ENCODE measurements at places on chromosomes 16 and 17.

DNA sequence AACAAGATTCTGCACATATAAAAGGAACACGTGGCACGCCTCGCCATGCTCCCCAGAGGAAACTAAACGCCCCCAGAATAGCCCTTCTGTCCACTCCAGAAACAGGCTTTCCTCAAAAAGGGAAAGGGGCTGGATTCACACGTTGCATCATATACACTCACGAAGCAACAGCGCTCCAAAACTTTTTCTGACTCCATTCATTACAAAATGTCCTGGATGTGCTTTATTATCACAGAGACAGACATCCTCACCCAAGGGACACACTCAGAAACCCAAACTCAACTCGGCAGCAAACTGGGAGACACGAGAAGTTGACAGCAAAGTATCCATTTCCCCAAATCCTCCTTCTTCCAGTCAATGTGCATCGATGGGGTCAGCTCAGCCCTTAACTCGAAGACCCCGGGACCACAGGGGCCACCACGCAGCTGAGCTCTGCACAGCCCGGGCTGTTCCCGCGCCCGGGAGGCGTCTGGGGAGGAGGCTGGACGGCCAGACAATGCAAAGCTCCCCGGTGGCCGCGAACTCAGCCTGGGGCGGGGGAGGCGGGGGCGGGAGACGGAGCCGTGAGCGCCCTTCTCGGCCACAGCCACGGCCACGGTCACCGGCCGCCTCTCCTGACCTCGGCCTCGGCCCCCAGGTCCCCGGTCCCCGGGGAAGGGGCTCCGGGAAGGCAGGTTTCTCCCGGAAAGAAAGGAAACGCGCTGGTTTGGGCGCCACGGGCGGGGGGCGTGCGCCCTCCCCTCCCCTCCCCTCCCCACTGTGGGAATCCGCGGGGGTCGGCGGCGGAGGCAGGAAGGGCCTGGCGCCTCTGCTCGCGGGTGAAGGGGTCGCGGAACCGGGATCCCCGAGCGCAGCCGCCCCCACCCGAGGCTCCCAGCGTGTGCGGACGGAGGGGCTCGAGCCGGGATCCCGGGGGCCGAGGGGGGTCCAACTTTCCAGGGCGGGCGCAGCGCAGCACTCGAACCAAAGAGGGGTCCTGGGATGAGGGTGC, 1.2 kb downstream of the NXN start:
- no peak for DNase-seq

DNA sequence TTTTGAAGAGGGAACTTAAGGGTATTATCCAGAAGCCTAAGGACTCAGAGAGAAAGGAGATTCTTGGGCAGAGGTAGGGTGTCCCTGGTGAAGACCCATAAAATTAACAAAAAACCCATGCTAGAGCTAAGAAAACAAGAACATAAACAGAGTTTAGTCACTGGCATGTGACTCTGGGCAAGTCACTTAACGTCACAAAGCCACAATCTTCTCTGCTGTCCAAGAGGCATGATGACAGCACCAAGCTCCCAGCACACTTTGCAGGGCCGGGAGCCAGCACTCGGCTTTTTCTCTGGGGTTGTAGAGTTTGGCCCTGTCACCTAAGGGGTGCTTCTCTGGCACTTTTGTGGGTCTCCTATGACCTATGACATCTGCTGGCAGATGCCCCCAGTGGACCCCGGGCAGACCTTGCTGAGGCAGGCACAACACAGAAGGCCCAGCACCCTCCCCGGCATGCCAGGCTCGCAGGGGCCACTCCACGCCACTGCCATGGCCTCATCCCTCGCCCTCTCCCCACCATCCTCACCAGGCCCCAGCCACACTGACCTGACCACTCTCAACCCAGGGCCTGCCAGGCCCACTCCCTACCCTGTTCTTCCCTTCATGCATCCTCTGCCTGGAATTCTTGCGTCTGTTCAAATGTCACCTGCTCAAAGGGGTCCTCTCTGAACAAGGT, 69.8 kb downstream of the DYNLRB2 start:
- DNase-seq: no peak

DNA sequence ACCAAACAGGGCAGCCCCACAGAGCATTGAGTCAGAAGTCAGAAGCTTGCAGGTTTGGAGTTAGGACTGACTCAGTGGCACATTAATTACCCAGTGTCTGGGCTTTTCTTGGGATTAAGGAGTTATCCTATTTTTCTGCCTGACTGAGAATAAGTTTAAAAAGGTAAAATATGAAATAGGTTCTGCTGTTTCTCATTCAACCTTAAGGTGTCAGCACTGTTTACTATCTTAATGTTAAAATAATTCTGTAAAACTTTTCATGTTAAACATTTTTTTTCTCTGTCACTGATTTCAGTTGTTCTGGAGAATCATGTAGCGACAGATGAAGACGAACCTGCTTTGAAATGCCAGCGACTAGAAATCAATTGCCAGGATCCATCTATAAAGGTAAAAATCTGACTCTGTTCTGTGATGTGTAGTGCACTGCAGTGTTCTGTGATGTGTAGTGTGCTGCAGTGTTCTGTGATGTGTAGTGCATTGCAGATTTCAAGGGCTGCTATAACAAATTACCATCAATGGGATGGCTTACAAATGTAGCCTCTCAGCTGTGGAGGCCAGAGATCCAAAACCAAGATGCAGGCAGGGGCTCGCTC, 128.0 kb downstream of the LAT start:
- DNase-seq: no peak

GRCh38 chr17:55063885-55064874, 95.6 kb downstream of the STXBP4 start:
- no peak for DNase-seq

DNA sequence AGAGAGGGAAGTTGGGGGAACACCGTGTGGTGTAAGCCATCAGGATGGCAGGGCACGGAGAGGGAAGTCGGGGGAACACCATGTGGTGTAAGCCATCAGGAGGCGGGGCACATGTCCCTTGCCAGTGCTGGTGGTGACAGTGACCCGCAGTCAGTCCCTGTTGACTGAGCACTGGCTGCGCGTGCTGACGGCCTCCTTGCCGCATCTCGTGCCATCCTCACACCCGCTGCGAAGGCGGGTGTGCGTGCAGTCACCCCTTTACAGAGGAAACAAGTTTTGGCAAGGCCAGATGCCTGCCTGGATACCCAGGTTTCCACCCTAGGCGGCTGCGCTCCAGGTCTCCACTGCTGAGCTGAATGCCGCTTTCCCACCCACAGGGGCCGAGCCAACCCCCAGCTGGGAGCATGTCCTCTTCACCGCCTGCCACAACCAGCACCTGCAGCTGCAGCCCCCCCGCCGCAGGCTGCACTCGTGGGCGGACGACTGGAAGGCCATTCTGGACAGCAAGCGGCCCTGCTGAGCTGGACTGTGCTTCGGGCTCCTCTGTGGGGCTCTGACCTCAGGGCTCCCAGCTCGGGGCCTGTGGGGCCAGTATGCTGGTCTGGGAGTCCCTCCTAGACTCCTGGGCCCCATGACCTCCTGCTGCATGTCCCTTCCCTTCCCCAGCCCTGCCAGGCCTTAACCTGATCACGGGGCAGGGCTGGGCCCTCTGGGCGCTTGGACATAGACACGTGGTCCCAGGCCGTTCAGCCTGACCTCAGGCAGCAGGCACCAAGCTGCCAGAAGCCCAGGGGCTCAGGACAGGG, 43.5 kb downstream of the NT5M start:
- DNase-seq: no peak

DNA sequence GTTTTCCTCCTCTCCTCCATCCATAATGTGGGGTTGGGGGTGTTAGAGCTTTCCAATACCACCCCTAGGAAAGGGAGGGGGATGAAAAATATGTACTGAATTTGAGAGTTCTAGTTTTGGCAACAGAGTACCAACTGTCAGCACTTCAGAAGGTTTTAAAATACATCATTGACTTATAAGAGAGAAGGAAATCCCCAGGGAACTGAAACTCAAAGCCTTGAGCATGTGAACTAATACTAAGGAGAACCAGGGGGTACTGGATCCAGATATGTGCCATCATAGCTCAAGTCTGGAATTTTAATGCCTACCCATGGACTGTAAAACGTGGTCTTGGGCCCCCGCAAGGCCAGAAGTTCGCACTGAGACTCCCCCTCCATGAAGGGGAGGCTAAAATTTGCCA, 15.8 kb downstream of the CACNG5 start:
- DNase-seq: no peak

- no peak for DNase-seq
These were observed 97.7 kb upstream of the FA2H start for GRCh38 chr16:74872302-74872701.

DNA sequence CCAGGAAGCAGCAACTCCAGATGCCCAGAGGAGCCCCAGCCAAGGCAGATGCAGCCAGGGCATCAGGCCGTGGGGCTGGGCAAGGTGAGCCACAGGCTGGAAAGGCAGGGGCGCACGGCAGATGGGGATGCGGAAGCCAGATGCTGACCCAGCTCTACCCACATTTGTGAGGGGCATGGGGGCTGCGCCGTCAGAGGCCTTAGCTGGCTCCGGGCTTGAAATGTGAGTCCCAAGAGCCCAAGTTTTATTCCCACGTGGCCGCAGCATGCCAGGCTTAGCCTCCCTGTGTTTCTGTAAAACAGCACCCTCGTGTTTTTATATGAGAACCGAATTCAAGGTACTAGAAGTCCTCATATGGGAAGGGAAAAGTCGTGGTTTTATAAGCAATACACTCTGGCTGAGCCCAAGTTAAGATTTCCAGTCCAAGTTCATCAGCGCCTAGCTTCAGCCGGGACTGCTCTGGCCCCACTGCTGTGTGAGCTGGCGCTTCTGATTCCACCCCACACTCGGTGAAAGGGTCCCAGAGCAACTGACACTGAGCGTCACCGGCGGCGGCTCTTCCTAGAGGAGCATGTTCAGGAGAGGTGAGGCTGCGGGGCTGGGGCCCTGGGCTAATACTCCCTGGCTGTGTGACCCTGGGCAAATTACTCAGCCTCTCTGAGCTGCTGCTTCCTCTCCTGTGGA, 6.7 kb upstream of the C16orf95 start:
- no peak for DNase-seq

DNA sequence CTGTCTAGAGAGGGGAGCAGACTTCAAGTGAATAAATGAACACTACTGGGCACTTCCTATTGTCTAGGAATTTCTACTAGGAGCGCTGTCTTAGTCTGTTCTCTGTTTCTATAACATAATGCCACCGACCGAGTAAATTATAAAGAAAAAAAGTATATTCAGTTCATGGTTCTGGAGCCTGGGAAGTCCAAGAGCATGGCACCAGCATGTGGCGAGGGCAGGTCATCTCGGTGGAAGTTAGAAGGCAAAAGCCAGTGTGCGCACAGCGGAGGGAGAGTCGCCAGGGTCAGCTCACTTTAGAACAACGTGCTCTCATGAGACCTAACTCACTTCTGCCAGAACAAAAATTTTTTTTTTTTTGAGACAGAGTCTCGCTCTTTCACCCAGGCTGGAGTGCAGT, 35.5 kb upstream of the RPH3AL start:
- no peak for DNase-seq

GRCh38 chr16:85608515-85608885, 4.6 kb upstream of the GSE1 start:
- DNase-seq: no peak

DNA sequence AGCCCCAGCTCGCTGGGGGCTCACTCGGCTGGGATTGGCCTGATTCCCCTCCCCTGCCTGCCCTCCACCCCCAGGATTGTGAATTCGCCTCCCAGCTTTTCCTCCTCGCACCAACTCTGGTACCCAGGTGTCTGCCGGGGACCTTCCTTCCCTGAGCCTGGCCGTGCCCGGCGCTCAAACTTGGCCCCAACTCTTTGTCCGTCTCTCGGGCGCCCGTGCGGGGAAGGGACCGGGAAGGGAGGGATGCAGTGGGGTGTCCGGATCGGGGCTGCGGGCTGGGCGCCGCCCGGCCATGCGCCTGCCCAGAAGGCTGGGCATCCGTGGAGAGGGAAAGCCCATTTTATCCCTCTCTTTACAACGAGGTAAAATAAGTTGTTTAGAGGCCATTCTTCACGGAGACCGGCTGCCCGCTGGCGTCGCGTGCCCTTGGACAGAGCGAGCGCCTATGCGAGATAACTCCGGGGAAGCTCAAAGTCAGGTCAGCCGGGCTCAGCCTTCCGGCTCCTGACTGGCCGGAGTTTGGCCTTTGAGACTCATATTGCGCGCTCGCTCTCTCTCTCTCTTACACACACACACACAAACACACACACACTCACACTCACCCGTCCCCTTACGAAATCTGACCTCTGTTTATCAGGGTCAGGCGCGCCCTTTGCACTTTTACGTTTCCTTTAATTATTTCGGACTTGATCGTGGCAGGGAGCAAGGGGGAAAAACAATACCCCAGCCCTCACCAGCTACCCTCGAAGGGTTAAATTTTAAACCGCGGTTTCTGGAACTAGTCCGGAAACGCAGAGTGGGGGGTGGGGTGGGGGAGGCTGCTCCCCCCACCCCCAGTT, 774 bp upstream of the MAF start:
- DNase-seq: no peak

- DNase-seq: no peak
These were observed 17.4 kb downstream of the USP22 start for GRCh38 chr17:21025451-21025850.

DNA sequence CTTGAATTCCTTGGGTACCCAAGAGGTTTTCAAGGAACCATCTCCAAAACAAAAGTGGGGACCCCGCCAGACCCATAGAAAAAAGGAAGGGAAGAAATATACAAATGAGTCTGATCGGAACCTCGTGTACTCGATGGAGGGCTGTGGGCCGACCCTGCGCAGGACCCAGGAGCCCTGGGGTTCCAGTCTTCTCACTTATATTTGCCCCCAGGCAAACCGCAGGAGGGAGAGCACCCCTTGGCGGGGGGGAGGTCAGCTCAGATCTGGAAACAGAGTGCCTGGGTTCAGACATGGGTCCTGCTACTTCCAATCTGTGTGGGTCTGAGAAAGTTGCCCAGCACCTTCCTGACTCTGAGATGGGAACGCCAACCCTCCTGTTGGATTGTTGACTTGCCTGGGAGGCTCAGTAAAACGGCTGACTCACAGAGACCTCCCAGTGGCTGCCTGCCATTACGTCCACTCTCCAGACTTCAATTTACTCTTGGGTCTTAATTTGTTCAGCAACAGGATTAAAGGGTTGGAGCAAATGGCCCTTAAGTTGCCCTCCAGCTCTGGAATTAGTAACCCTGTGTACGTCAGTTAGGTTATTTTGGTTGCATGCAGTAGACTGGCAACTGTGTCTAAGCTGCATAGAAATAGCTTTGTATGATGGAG, 24.9 kb upstream of the CACNG4 start:
- no peak for DNase-seq

DNA sequence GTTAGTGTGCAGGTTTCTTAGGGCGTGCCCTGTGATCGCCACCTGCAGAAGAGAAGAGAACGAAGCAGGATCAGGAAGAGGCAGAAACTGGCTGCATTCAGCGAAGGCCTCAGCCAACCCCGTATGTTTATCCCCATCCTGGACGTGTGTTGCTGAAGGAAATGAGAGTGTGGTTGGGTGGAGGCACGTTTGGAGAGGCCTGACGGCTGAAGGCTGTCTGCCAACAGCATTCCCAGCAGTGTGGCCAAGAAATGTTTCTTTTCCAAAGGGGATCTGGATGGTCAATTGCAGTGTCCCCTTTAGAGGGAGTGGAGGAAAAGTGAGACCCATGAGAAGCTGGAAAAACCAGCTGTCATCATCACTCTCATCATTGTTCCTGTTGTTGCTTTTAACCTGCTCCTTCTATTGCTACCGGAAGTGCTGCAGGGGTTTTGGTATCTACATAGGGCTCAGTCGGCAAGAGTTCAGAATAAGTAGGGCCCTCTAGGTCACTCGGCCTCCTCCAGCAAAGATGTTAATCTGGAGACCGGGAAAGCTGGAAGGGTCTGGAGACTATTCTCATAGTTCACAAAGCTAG, 46.5 kb upstream of the SLC47A1 start:
- no peak for DNase-seq
